ENCODE measurements at places on chromosomes 13 and 19.

DNA sequence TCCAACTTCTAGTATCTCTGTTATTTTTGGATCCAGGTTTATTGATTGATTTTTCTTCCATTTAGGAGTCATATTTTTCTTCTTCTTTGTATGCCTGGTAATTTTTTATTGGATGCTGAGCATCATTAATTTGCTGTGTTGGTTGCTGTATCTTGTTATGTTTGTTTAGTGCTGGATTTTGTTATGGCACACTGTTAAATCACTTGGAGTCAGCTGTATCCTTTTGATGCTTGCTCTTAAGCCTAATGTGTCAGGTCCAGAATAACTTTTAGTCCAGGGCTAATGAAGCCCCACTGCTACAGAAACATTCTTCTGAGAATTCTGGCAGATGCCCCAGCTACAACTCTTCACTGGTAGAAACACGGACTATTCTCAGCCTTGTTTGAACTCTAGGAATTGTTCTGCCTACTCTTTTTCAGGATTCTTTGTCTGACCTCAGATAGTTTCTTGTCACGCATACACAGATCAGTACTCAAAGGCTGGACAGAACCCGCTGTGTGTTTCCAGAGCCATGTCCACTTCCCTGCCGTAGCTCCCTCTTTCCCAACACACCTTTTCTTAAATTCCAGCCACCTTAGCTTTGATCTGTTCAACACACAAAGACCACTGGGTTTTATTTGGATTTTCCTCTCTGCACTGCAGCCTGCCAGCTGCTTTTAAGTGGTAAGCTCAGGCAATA, 137.1 kb upstream of the WASF3 start:
- H3K4me3 ChIP-seq: no peak overlapping the region
- no peaks in the 10 kb centered on the region for H3K27me3 ChIP-seq
- H3K36me3 ChIP-seq: no peaks in the 10 kb centered on the region
- no peak overlapping the region for H3K27ac ChIP-seq
- DNase-seq: no peak

DNA sequence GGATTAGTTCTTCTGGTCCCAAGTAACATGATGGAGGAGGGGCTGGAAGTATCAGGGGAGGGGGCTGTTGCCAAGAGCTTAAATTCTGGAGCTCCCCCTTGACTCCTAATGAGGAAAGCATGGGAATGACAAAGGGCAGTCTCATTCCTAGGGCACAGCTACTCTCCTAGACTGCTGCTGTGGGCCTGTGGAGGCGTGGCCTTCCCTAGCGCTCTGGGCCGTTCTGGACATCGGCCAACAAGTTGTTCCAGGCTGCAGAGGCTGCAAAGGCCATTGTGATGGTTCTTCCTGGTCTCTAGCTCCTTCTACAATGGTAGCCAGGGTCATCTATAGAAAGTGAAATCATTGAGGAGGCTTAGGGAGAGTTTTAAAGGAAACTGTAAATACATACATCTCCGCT, 916.6 kb downstream of the DIAPH3 start:
- no peaks in the 10 kb centered on the region for H3K27me3 ChIP-seq
- no peak overlapping the region for H3K4me3 ChIP-seq
- no peak overlapping the region for H3K27ac ChIP-seq
- no peak for DNase-seq
- no peaks in the 10 kb centered on the region for H3K4me1 ChIP-seq

DNA sequence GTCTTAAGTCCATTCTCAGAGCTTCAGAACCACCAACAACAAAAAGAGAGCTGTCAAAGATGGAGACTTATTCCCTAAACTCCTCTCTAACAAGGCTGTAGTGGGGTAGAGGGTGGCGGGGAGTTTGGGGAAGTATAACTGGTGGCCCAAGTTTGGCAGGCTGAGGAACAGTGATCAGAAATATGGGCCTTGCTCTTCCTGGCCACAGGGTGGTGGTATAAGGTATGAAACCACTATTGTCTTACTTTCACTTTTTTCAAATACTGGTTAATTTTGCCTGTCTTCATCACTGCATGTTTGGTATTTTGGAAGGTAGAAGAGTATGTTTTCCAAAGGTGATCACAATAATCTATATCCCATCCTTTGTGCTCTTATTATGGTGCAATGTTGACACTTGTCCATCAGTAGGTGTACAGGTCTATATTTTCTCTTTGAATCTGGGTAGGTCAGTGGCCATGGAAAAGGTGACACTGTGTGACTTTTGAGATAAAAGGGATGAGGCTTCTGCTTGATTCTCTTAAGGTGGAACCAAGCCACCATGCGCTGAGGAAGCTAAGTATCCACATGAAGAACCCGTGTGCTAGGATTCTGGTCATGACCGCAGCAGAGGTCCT, 23.2 kb upstream of the GPC5 start:
- peak; percentile 37 for DNase-seq
- H3K27ac ChIP-seq: no peak overlapping the region
- no peak overlapping the region for H3K4me3 ChIP-seq
- no peaks in the 10 kb centered on the region for H3K4me1 ChIP-seq

- no peaks in the 10 kb centered on the region for H3K36me3 ChIP-seq
- no peak overlapping the region for H3K4me3 ChIP-seq
Observed at GRCh38 chr13:47472516-47472915, 528.6 kb downstream of the SUCLA2 start.

GRCh38 chr13:59890054-59890453, 273.7 kb downstream of the DIAPH3 start:
- no peak for DNase-seq
- no peak overlapping the region for H3K4me3 ChIP-seq
- no peaks in the 10 kb centered on the region for H3K4me1 ChIP-seq
- H3K27ac ChIP-seq: no peak overlapping the region
- no peaks in the 10 kb centered on the region for H3K36me3 ChIP-seq

DNA sequence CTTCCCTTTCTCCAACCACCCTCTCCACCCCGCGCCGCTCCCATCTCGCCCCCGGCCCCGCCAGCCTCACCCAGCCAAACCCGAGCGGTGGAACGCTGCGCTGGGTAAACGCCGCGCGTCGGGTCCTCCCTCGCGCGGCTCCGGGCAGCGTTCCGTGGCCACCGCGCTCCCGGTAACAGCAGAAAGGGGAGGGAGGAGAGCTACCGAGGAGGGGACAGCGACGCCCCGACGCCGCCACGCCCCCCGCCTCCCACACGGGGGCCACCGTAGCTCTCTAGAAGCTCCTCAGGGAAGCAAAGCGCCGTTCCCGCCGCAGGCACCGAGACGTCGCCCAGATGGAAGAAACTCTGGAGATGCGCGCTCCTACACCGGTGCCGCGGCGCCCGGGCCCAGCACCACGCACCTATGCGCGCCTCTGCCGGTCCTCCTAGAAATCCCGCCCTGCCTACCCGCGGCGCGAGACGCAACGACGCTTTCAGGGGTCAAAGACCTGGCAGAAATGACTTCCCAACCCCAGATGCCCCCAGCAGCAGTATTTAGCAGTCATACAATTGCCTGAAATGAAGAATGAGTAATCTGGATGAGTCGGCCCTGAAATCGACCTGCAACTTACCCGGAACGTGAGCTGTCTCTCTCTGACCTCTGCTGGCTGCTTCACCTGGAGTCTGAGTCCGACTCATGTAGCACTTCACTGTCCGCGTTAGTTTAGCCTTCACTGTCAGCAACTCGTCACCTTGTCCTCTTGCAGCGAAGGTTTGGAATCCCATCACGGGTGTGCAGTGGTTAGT, at the start of gene RUBCNL:
RUBCNL (minus strand) TSS at position 189 of the 788 bp plus-strand sequence. CDS start 14,777 bp downstream, outside the sequence.
- H3K27me3 ChIP-seq: peaks cover 2% of the 10 kb centered on the region
- peak within 1 kb of the TSS; percentile 70 for H3K4me3 ChIP-seq
- peaks cover 8% of the 10 kb centered on the region for H3K4me1 ChIP-seq
- no peaks in the 10 kb centered on the region for H3K36me3 ChIP-seq
- peak; percentile 82 for DNase-seq

GRCh38 chr13:66296328-66296727, 933.8 kb downstream of the PCDH9 start:
- H3K4me1 ChIP-seq: no peaks in the 10 kb centered on the region
- no peak overlapping the region for H3K27ac ChIP-seq
- no peaks in the 10 kb centered on the region for H3K36me3 ChIP-seq
- no peaks in the 10 kb centered on the region for H3K27me3 ChIP-seq
- H3K4me3 ChIP-seq: no peak overlapping the region

DNA sequence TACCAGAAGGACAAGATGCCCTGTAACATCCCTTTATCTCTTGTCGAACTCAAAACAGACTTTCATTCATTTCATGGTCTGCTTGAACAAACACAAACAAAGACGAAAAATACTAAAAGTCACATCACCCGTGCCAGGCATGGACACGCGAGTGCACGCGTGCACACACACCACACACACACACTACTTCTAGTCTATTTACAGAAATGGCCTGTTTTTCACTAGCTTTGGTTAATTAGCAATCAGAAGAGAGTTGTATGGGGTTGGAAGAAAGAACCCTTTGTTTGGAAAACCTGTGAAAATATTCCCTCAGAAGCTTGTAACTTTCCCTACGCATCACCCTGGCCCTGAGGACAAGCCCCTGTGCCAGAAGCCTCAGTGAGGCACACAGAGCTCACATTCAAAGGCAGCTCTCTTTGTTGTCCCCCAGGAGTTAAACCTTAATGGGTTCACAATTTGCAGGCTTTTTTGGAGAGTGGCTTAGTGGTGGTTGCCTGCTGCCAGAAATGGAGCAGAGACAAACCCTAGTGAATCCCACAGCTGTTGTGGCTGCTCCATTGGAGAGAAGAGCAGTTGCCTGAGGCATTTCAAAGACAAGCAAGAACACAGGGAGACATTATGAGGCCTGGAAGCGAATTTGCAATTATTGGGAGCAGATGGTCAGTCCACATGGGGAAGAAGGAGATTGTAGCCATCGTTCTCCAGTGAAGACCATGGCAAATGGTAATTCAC, 55.9 kb downstream of the STARD13 start:
- no peaks in the 10 kb centered on the region for H3K27me3 ChIP-seq
- H3K36me3 ChIP-seq: no peaks in the 10 kb centered on the region
- H3K4me1 ChIP-seq: peaks cover 8% of the 10 kb centered on the region
- H3K27ac ChIP-seq: no peak overlapping the region
- no peak overlapping the region for H3K4me3 ChIP-seq
